ENCODE measurements at places on chromosomes 6 and 20.

GRCh38 chr20:37726321-37726720 lies 32.5 kb downstream of the CTNNBL1 start:
- DNase-seq: no peak

DNA sequence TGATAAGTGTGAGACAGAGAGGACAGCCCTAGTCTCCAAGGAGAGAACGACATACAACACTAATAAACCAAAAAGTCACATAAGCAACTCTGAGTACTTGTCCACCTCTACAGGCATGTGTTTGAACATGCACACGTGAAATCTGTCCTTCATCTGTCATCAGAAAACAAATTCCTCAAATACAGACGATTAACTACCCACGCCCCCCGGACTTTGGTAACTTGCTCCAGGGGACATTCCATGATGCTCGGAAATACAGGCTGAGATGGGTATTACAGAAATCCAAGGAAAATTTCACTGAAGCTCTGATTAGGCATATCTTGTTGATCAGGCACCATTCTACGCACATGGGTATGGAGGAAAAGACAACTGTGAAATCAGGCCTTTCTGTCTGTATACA lies 57.8 kb downstream of the LYRM4 start:
- DNase-seq: no peak

DNA sequence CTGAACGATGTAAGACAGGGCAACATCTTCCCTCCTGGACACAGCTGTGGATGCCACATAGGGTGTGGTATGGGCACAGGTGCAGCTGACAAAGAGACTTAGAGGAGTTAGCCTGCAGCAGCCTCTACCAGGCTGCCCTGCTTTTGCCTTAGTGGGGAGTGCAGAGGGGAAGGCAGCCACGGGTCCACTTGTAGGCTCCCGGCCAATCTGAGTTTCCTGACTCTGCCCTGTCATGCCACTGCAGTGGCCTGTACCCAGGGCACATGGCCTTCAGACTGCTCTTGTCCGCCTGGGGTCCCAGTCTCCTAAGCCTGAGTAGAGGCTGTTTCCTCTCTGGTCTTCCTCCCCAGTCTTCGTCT lies 17.1 kb upstream of the CST9L start:
- DNase-seq: no peak

- no peak for DNase-seq
Measured at GRCh38 chr20:4809707-4810106, 88.0 kb downstream of the PRND start.

DNA sequence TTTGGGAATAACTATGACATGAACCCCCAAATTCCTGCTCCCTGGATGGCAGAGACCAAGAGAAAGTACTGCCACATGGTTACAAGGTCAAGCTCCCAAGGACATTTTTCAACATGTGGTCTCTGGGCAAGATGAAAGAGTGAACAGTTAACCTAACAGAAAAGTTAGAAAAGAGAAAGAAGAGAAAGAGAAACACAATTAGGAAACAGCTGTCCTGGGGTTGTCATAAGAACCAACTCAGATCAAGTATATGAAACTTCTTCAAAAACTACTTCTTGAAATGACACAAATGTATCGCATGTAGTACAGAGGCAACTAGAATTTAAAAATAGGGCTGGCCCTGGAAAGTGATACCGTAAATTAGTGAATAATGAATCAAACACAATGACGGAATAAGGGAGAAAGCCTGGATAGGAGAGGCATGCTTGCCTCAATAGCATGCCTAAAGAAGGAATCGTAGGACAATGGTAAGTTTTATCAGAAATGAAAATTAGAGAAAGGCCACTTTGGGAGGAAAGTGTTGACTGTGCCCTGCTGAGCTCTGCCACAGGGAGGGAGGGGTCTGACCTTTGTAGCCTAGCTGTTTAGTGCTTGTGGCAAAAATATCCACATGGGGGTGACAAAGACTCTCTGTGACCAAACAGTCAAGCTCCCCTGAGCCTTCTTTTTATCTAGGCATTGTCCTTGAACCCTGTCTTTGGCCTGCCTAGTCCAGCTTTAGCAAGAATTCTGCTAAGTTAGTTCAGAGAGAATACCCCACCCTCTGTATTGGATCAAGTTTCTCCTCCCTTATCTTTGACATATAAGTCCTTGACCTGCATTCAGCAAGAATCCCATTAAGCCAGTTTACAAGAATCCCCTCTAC lies 4.3 kb upstream of the DCBLD1 start:
- no peak for DNase-seq

DNA sequence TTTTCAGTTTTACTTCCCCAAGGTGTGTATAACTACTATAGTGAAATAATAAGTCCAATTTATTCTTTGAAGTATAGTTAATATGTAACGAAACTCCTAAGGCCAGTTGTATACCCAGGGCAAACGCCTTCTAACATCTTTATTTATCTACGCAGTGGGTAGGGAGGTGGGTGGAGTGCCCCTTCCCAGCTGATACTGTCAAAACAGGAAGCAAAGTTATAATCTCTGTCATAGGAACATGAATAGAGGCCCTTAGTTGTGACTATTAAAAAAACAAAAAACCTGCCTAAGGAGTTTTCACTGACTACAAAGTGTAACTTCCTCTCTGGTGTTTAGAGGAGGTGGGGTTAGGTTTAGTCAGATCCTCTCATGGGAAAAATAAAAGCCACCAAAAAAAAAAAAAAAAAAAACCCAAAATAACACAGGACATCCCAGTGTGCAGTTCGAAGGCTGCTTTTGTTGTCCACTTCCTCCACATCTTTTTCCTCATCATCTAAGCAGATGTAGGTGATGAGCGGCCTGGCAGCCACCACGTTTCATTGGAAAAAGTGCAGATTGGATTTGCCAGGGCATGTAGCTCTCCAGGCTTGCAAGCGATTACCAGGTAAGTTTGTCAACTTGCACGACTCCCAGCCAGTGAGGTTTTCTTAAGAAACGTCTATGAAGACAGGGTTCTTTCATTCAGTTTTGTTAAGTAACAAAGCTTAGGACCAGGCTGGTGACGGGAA lies 58.7 kb downstream of the UTRN start:
- peak; percentile 75 for DNase-seq

- DNase-seq: no peak
Measured at GRCh38 chr6:33693186-33694105, 18.1 kb downstream of the UQCC2 start.

- DNase-seq: no peak
Measured at GRCh38 chr6:134517145-134517658, 199.3 kb upstream of the SGK1 start.

DNA sequence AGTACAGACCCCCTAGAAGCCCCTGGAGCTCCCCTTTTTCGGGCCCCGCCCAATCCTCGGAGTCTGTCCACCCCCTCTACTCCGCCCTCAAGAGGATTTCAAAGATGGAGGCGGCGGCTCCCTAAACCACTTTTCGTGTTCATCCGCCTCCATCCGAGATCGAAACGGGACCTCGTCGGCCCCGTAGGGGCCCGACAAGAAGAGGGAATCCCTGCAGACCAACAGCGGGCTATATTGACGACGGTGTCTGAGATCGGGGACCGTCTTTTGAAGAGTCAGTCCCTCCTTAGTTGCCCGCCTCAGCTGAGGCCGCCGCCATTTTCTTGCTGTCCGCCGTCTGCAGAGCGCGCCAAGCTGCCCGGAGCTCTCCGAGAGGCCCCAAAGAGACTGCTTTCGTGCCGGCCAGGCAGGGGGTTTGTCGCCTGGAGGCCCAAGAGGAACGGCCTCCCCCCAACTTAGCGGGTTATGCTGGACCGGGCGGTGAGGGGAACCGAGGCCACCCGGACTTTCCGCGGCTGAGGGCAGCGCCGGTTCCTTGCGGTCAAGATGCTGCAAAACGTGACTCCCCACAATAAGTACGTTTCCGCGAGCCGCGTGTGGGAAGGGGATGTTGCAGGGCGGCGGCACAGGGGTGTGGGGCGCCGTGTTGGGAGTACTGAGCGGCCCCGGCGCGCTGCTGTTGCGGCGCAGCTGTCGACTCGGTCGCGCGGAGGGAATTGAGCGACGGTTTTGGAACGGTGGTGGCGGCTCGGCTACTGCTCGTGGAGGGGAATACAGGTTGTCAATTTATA lies 4.2 kb downstream of the BRD2 start:
- peak; percentile 55 for DNase-seq

GRCh38 chr6:110661414-110661813 lies 153.9 kb downstream of the CDK19 start:
- no peak for DNase-seq
